ENCODE measurements at places on chromosomes 7 and 10.

DNA sequence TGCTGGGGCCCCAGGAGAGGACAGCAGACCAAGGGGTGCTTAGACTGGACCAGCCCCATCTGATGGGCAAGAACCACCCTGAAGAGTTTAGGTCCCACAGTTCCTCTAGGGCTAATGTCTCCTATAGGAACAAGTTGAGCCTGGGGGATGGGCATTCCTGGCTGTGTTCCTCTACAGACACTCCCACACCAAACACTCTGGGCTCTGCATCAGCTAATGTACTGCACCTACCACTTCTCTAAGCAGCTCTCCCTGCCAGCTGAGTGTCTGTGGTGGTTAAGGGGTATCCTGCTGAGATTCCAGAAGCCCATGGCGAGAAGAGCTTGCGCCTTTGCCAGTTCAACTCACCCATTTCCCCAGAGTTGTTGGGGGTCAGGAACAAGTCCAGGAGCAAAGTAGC, 284.1 kb upstream of the CSTF2T start:
- no peak for DNase-seq

- no peak for DNase-seq
These were observed 34.4 kb downstream of the PLEKHA8 start for GRCh38 chr7:30062587-30062986.

- DNase-seq, result no peak
These were observed 254.2 kb upstream of the POM121L12 start for GRCh38 chr7:52781250-52781649.

DNA sequence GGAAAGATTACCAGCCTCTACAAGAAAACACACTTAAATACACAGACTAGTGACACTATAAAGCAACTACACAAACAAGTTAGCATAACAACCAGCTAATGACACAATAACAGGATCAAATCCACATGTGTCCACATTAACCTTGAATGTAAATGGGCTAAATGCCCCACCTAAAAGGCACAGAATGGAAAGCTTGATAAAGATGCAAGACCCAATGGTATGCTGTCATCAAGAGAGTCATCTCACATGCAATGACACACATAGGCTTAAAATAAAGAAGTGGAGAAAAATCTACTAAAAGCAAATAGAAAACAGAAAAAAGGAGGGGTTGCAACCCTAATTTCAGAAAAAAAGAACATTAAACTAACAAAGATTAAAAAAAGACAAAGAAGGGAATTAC, 14.0 kb upstream of the GIMAP4 start:
- no peak for DNase-seq

DNA sequence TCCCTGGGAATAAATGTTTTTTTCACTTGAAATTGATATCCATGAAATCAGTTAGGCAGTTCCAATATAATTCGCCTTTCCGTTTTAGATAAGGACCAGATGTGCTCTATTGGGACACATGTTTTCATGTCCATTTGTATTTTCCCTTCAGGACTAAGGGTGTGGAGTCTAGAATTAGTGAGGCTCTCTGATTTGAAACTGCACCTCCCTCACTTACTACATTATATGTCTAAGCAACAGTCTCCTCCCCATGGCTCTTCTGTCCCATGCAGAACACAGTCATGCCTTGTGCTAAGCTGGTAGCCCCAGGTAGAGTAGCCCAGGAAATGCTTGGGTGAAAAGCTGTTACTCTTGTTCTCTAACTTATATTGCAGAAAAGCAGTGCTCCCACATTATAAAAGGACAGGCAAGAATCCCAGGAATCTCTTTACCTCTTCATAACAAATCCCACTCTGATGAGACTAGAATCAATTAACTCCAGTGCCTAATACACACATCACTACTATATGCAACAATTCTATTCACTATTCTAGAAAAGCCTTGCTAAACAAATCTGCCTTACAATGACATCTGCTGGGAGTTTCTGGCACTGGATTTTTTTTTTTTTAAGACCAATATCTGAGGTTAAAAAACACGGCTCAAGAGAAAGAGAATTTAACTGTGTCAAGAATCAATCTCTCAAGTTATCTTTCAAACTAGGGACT, 293.9 kb downstream of the SNX13 start:
- DNase-seq, result no peak

- no peak for DNase-seq
These were observed 56.6 kb downstream of the PAPSS2 start for GRCh38 chr10:87716348-87716670.

GRCh38 chr7:79681454-79681853, 228.0 kb upstream of the MAGI2 start:
- no peak for DNase-seq

- DNase-seq, result no peak
These were observed 142.6 kb upstream of the RNF32 start for GRCh38 chr7:156497776-156498509.

DNA sequence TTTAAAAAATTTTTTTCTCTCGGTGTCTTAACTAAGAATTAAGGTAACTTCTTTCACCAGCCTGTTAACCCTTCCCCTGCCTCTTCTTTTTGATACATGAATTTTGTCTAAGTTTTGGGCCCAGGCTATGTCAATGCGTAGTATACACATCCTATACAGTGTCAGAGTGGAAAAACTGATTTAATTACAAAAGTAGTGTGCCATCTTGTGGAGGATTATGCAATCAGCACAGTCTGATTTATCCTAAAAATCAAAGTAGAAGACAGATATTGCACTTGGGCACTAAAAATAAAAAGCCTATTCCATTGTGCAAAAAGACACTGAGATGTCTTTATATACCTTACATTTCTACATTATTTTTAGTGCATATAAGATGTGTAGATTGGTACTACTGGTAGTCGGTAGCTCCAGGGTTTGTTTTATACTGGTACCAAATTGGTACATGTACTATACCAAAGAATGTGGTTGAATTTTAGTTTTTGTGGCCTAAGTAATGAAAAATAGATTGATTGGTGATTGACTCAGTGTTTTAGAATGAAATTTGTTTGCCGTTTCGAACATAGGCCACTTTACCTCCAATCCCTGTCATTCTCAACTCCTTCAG, 96.6 kb downstream of the MKLN1 start:
- no peak for DNase-seq

Data from stimulated activated CD8-positive, alpha-beta memory T cell treated with anti-CD3 and anti-CD28 coated beads, Interleukin-7, amount 100 ng/mL, for 24 hours (primary cell).